ENCODE measurements at places on chromosomes 1 and 21.

DNA sequence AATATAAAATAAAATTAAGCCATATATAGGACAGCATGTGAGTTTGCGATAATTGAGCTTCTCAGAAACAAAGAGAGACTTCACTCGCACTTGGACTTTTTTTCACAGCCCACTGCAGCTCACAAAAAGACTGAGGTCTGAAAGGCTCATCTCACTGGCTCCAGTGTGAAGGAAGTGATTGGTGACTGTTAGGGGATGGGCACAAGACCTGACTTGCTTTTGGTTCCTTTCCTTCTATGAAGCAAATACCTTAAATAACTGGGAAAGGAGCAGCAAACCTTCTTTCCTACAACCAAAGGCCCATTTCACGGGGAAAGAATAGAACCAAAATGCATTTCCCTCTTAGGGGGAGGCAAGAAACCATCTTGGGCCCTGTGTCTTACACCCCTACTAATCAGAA is 13.1 kb upstream of the TTLL7 start:
- no peak for DNase-seq

GRCh38 chr1:11647333-11647732 is 6.9 kb downstream of the FBXO2 start:
- DNase-seq, result no peak

- no peak for DNase-seq
Measured at GRCh38 chr1:46043458-46044017, 88.9 kb downstream of the PIK3R3 start.

DNA sequence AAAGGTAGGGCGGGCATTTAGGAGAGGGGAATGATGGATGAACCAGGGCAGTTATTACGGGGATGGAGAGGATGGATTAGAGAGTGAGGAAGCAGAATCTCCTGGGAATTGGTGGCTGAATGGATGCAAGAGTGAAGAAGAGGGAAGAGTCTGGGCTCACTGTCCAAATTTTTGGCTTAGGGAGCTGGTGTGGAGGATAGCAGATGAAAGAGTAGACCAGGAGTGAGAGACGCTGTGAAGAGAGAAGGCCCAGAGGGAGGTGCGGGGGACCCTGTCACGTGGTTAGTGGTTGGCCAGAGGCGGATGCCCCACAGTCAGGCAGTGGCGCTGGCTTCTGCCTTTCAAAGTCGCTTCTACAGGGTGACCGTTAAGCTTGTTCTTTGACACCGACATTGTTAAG is 78.4 kb downstream of the PEX14 start:
- DNase-seq, result no peak

- no peak for DNase-seq
Measured at GRCh38 chr1:99252630-99253029, 11.7 kb upstream of the PLPPR4 start.

GRCh38 chr1:232841823-232842565 is 36.8 kb downstream of the MAP10 start:
- no peak for DNase-seq

GRCh38 chr1:40742363-40743061 is 41.1 kb upstream of the KCNQ4 start:
- no peak for DNase-seq

DNA sequence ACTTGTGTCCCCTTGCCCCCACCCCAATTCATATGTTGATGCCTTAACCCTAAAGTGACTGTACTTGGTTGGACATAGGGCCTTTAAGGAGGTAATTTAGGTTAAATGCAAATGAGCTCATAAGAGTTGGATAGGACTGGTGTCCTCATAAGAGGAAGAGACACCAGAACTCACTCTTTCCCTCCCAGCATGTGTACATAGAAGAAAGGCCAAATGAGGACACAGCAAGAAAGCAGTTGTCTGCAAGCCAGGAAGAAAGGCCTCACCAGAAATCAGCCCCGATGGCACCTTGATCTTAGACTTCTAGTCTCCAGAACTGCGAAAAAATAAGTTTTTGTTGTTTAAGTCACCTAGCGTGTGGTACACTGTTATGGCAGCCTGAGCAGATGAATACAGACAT is 45.5 kb downstream of the RAB3GAP2 start:
- no peak for DNase-seq

DNA sequence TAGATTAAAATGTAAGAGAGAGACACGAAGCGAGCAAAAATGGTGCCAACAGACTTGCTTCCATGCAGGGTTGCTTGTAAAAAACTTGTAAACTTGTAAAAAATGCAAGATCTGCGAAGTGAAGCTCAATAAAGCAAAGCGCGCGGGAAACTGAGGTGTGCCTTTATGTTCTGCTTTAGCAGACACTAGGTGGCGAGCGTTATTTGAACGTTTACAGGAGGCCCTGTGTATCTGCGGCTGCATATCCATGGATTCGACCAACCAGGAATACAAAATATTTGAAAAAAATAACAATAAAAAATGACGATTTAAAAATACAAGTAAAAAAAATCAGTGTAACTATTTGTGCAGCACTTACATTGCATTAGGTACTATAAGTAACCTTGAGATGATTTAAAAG is 1.5 kb downstream of the UBE2G2 start:
- no peak for DNase-seq

DNA sequence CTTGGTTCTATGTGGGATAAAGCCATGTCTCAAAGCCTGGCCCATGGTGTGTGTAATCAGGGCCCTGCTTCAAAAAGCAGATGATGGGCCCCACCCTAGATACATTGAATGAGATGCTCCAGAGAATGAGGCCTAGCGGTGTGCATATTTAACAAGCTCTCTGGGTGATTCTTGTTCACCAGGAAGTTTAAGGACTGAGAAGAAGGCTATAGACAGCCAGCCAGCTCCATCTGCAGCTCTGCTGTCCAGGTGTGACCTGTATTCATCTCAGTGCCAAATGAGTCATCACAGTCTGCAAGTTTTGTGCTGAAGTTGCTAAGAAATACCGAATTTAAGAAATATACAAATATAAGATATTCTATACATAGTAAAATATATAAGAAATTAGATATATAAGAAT is 182.0 kb upstream of the RUNX1 start:
- DNase-seq, result no peak

DNA sequence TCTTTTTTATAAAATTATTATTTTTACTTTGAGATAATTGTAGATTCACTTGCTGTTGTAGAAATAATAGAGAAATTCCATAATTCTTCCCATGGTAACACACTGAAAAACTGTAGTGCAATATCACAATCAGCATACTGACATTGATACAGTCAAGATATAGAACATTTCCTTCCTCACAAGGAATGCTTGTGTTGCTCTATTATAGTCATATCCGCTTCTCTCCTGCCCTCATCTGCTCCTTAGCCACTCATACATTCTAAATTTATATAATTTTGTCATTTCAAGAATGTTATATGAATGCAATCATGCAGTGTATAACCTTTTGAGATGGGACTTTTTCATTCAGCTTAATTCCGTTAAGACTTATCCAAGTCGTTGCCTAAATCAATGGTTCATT is 320.2 kb downstream of the BARHL2 start:
- DNase-seq, result no peak

- DNase-seq, result peak; percentile 36
Measured at GRCh38 chr1:25688390-25689119, 72.0 kb downstream of the MAN1C1 start.

DNA sequence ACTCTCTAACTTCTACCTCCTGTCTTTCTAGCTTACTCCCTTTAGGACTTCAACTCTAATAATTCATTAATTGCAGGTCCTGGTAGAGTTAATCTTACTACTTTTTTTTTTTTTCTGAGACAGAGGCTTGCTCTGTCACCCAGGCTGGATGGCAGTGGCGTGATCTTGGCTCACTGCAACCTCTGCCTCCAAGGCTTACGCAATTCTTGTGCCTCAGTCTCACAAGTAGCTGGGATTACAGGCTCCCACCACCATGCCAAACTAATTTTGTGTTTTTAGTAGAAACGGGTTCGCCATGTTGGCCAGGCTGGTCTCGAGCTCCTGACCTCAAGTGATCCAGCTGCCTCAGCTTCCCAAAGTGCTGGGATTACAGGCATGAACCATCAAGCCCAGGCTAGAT is 15.7 kb downstream of the BTBD8 start:
- no peak for DNase-seq

DNA sequence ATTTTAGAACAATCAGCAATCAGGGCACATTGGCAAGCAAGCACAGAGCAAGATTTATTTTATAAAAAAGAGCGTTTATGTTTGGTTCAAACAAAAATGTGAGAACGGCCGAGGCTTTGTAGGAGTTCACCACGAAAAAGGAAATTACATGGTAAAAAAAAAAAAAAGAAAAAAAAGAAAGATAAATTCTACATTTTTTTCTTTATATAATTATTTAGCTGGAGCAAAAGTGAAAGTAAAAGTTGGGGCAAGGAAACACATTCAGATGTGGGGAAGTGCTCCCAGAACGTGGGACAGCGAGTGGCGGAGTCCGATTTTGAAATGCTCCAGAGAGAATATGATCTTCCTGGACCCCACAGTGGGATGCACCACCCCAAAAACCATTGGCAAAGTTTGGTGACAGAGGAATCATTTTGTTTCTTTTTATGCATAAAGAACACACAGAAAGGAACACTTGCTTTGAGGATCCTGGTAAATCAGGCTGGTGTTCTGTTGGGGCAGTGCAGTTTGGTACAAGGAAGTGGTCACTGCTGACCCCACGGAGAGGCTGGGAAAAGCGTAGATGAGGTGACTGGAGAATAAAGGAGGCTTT is 16.3 kb upstream of the ATP5PO start:
- no peak for DNase-seq

- no peak for DNase-seq
Measured at GRCh38 chr1:40732756-40733301, 41.3 kb downstream of the NFYC start.

DNA sequence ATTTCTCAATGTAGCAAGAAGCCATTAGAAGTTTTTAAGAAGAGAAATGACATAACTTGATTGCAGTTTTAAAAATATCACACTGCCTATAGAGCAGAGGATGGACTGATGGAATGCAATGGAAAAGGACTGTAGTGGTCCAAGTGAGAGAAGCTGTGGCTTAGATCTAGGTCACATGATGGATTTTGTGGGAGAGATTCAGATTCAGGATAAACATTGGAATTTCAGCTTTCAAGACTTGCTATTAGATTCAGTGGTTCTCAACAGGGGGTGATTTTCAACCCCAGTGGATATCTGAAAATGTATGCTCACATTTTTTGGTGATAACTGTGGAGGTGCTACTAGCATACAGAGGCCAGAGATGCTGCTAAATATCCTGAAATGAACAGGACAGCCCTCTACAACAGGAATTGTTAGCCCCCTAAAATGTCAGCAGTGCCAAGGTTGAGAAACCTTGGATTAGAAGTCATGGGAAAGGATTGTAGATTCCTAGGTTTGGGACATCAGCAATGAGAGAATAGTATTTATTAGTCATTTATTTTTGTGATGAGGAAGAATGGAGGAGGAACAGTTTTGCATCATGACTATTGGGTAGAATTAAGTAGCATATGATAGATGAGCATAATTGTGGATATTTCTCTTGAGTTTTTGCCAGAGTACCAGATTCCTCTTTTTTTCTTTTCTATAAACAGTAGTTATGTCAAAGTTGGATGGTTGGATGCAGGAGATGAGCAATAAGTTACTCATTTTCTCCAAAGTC is 30.1 kb upstream of the KCNK2 start:
- peak; percentile 69 for DNase-seq

- no peak for DNase-seq
Measured at GRCh38 chr1:31763671-31764311, 349 bp downstream of the ADGRB2 start.

DNA sequence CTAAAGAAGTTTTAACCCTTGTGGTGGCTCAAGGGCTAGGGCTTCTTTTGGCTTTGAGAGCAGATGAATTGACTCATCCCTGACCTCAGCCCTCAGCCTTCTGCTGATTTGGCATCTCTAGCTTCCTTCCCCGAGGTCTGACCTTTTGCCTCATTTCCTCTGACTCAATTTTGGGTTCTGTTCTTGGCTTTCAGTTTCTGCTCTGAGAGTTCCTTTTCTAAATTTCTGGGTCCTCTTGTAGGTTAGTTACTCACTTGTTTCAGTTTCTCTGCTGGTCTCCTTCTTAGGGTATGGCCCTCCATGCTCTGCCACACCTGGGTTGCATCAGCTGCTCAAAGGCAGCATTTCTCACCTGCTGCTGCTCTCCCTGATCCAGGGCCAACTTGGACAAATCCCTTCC is 19.4 kb downstream of the PDE4B start:
- peak; percentile 82 for DNase-seq

DNA sequence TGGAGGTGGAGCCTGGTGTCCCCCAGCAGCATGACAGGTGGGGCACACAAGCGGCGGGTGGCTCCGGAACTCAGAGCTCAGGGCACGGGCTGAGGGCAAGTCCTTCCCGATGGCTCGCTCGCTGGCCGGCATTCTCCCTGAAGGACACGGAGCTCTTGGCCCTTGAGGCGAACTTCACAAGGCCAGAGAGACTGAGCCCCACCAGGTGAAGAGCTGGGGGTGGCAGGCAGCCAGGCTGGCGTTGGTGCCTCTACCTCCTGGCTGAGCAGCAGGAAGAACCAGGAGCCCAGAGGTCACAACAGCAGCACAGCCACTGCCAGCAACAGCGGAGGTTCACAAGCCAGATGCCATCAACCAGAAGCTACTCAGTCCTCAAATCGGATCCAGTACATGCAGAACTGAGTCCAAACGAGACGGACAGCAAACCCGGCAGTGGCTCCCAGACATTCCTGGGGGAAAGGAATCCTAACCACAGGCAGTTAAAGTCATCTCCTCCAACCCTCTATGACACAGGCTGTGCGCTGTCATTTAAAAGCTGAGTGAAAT is 54.1 kb downstream of the NPHP4 start:
- peak; percentile 71 for DNase-seq

- DNase-seq, result no peak
Measured at GRCh38 chr1:62011006-62011405, 183.6 kb upstream of the L1TD1 start.

DNA sequence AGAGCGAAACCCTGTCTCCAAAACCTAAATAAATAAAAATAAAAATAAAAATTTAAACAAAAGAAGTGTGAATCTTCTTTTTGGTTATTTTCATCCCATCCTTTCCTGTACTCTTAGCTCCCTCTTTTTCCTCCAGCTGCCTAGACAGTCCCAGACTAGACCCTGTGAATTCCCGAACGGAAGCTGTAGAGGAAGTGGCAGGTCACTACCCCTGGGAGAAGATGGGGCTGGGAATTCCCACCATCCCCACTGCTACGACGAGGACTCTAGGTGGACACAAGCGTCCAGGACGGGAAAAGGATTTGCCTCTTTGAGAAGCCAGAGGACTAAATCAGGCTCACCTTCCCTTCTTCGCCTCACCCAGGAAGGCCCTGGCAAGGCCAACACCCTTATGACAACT is 12.6 kb downstream of the RHBDL2 start:
- DNase-seq, result no peak

- no peak for DNase-seq
Measured at GRCh38 chr1:111923766-111924165, 65.7 kb downstream of the KCND3 start.

DNA sequence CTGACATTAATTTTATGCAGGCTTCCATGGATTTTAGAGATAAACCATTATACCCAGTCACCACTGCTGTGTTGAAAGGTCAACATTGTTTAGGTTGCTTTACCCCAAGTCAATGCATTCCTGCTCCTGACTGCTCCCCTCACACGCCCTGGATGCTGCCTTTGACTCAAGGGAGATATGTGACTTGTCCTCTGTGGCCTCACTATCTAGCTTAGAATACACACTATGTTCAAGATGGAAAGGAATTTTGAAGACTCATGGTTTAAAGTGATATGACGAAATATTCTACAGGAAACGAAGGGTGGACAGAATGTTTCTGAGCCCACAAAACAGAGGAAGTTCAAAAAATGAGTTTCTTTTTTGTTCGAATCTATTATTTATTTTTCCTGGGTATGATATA is 170.4 kb upstream of the NR5A2 start:
- no peak for DNase-seq

GRCh38 chr1:234731569-234732085 is 121.6 kb upstream of the IRF2BP2 start:
- DNase-seq, result peak; percentile 69

- DNase-seq, result no peak
Measured at GRCh38 chr1:154186177-154186576, 5.7 kb downstream of the TPM3 start.
